ENCODE measurements at places on chromosomes 6 and 20.

- no peak for ATAC-seq
These were observed 14.5 kb upstream of the GUCA1A start for GRCh38 chr6:42158631-42159030.

DNA sequence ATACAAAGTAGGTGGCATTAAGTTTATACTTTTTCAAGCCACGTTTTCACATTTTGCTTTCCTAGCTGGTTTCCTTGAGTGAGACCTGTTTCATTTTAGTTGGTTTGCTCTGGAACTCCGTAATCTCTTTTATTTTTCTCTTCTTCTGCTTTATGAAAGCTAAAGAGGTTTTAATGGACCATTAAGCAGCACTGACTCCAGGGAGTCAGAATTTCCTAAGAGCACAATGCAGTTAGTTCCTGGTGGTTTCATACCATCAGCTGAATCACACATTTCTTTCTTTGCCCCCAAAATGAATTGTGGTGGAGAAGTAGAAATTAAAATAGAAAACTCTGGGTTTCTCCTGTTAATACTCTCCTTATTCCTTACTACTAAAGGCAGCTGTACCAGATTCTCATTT lies 3.4 kb downstream of the OPN5 start:
- no peak for ATAC-seq

DNA sequence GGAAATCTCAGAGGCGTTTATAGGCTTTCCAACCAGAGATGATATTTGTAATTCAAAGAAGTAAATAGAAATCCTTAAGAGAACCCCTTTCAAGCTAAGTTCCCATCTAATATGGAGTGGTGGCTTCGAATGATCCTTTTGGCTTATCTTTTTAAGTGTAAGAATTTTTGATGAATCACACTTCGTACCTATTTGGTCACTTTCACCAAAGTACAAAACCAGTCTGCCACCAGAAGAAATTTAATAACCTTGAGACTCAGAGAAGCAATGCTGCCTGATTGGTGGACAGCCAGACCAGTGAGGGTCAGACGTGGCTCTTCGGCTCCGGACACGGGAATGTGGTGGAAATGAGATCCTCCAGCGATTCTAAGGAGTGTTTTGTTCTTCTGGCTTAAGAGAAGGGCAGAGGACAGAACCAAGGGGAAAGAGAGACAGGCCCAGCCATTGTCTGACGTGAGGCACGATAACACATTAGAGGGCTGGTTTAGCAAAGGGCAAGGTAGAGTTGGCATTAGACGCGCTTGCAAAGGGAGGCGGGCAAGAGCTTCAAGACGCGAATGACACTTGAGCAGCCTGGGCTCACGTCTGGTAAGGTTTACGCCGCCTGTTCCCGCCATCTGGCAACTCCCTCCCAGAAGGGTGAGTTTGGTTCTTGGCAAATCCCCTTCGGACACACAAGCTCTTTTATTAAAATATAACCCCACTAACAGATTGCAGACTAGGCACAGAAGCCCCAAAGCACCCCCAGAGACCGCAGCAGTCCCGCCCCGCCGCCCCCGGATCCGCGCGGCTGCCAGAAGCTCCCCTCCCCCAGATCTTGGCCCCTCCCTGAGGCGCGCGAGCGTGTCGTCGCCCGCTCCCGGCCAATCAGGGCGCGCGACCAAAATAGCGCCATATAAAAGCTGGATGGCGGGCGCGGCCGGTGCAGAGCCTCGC lies 50.0 kb upstream of the EZR start:
- ATAC-seq, result peak; percentile 95

GRCh38 chr6:170231293-170232185 lies 59.3 kb downstream of the DLL1 start:
- no peak for ATAC-seq

DNA sequence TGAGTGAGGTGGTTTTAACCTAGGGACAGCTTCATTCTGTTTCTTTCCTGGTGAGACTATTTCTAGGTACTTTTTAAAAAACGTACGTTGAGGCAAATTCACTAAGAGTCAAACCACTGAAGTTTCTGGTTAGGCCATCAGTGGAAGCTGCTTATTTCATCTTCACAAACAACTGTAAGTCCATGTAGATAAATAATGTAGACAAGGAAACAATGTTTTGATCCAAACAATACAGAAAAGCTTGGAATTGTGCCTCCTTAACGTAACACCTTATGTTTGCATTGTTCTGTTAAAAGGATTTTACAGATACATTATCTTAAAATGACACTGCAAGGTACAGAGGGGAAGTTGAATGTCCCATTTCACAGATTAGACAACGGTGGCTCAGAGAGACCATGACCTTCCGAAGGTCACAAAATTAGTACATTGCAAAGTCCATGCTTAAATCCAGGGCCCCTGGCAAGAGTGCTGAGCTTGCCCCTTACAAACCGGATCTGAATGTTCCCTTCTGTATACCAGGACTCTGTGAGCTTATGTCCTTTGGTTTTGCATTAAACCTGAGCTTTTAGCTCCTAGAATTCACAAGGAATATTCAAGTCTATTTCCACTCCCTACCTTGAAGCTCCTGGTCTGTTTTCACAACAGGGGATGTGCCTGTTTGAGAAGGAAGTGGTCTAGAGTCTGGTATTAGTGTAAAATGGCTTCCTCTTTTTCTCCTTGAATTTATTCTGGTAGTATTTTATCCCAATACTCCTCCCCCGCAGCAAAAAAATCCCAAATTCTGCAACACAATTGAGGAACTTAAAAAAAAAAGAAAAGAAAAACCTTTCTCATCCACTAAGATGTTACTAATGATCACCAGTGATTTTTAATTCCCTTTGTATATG lies 28.9 kb upstream of the ZNF217 start:
- no peak for ATAC-seq

- peak; percentile 66 for ATAC-seq
These were observed 27.5 kb upstream of the ZBTB22 start for GRCh38 chr6:33344701-33345697.

DNA sequence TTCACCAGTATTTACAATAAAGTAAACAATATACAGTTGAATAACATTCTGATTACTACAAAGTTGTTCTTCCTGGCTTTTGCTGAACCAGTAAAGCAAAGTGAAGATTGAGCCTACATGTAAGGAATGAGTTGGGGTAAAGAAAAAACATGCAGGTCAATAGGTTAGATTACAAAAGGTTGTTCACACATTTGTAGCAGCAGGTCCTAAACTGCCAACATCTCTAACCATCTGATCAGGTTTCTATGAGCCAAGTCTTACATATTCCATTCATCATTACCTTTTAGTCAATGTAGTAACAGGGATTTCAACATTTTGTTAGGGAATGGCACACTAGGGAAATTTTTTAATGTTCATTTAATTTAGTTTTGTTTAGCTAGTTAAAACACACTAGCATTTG lies 9.3 kb upstream of the CALHM6 start:
- no peak for ATAC-seq

GRCh38 chr6:135498185-135498841 lies 773 bp upstream of the AHI1 start:
- ATAC-seq, result peak; percentile 87

GRCh38 chr6:160167604-160168399 lies 46.2 kb downstream of the SLC22A1 start:
- ATAC-seq, result no peak

GRCh38 chr6:12280458-12280857 lies 9.7 kb upstream of the EDN1 start:
- ATAC-seq, result no peak

GRCh38 chr20:48599748-48600469 lies 227.9 kb downstream of the PREX1 start:
- no peak for ATAC-seq

DNA sequence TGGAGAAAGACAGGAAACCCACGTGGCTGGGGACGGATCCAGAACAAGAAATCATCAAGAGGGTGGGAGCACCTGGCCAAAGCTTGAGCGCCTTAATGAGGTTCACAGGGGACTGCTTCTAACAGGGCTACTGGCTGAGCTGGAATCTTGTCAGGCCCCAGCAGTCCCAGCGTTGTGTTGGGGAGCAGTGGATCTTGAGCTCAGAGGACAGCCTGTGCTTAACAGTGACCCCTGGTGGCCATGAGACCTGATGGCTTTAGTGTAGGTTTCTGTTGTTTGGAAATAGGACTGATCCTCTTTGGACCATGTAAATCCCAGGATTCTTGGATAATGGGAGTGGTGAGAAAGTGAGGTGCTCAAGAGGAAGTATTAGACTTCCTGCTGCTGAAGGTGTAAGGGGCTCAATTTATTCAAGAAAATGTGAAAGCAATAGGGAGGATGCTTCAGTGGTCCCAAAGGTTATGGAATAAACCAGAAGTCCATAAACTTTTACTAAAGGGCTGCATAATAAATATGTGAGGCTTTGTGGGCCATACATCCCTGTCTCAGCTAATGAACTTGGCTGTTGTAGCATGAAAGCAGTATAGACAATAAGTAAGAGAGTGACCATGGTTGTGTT lies 216.2 kb downstream of the NFATC2 start:
- ATAC-seq, result no peak

DNA sequence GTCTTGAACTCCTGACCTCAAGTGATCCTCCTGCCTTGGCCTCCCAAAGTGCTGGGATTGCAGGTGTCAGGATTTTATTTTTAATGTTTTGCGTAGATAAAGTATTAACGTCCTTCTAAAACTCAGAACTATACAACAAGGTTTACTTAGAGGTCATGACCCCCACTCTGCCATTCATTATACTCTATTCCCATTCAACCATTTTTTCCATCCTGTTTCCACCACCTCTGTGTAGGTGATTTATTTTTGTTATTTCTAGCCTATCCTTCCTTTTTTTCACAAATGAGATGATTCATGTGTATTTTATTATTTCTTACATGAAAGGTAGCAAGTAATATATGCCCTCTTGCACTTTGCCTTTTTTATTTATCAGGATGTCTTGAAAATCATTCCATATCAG lies 138.1 kb downstream of the FARS2 start:
- ATAC-seq, result no peak

- no peak for ATAC-seq
These were observed 156.6 kb upstream of the AFDN start for GRCh38 chr6:167669870-167670802.

GRCh38 chr6:56521976-56522375 lies 120.7 kb downstream of the DST start:
- no peak for ATAC-seq

GRCh38 chr6:72825315-72825911 lies 203.5 kb downstream of the KCNQ5 start:
- no peak for ATAC-seq

DNA sequence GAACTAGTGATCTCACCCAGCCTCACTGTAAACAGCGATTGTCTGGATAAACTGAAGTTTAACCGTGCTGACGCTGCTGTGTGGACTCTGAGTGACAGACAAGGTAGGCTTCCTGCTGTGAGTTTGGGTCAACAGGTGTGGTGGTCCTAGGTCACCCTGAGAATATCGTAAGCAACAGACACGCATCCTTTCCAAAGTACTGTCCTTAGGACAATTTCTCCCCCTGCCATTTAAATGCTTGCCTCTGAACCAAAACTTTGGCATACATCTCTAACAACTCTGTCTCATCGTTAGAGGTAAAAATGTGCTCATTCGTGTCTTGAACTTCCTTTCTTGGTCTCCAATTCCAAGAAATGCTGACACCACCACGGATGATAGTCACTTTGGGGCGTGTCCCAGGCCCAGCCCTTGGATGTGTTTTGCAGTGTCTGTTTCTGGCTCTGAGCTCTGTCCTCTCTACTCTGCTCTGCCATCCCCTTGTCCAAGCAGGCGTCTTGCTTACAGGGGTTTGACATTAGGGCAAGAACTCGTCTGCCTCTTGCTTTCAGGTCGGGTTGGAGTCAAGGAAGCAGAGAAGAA lies 95.5 kb downstream of the EYA2 start:
- ATAC-seq, result peak; percentile 61

- ATAC-seq, result peak; percentile 95
These were observed at the start of gene DDX39B for GRCh38 chr6:31541658-31542521. TSS of gene DDX39B (minus strand) at chr6:31542003. CDS start at chr6:31540532, 1,471 bp downstream.

DNA sequence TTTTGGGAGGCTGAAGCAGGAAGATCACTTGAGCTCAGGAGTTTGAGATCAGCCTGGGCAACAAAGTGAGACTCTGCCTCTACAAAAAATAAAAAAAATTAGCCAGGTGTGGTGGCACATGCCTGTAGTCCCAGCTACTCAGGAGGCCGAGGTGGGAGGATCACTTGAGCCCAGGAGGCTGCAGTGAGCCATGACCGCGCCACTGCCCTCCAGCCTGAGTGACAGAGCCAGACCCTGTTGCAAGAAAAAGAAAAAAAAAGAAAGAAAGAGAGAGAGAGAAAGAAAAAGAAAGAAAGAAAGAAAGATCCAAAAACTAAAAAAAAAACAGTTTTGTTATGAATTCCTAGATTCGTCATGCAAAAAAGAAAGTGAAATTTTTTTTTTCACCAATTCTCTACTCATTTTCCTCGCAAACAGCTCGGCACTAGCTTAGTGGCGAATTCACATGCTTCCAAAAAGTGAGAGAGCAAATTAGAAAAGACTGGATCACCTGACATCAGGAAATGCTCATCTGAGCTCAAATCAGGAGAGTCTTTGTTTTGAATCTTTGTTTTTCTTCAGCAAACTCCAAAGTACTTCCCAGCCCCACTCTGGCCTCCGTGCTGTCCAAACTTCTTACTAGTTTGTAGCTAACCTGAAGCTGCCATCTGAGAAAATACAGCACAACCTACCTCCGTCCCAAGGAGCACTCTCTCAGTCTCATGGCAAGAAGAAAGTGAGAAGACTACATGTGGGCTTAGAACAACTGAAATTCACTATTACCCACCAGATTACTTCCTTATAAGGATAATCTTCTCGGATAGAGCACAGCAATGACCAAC lies 27.0 kb downstream of the IPCEF1 start:
- no peak for ATAC-seq

DNA sequence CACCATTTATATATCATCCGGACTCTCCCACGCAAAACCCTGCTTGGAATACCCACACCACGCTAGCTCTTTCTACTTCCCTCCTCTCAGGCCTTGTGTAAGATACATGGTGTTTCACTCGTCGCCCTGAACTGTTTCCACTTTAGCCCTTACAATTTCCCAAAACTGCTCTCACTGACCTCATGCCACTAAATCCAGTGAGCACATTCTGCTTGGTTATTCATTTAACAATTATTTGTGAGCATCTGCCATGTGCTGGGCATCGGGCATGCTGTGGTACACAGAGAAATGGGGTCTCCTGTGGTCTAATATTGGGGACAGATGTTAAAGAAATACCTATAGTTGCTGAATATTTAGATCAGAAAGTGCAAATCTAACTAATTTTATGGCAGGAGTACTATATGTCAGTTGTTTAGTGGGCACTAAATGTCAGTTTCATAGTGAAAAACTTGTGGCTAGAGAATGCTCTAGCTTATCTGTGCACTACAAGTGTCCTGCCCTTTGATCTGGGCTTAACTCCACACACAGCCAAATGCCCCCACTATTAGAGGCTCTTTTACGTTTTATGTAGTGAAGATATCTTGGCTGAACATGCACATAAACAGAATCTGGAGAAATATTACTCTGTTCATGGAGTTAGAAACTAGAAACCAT lies 41.0 kb downstream of the PLEKHG1 start:
- ATAC-seq, result no peak

DNA sequence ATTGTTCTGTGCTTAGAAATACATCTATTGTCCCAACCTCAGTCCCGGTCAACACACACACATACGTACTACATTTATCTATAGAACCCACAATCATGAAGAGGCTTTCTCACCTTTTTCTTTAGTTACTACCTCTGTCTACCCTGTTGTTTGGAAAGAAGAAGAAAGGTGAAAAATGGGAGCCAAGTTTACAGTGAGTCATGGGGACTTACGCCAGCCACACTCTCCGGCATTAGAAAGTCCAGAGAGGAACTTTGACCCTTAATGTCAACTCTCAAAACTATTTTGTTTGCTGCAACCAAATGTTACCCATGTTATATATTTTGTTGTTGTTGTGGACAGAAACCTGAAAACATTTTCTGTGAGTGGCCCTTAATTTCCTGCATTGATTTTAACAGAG lies 259.1 kb downstream of the ZFAND3 start:
- ATAC-seq, result no peak
